ENCODE measurements at places on chromosomes 5 and 9.
A peak's percentile ranks its signal among the peaks of the same experiment; 100 is the strongest.

GRCh38 chr9:86354011-86354817 lies at the start of gene TUT7:
TSS of gene TUT7 (minus strand) at chr9:86354410. CDS start at chr9:86353199, 1,211 bp downstream.
- peak; percentile 96 for DNase-seq

DNA sequence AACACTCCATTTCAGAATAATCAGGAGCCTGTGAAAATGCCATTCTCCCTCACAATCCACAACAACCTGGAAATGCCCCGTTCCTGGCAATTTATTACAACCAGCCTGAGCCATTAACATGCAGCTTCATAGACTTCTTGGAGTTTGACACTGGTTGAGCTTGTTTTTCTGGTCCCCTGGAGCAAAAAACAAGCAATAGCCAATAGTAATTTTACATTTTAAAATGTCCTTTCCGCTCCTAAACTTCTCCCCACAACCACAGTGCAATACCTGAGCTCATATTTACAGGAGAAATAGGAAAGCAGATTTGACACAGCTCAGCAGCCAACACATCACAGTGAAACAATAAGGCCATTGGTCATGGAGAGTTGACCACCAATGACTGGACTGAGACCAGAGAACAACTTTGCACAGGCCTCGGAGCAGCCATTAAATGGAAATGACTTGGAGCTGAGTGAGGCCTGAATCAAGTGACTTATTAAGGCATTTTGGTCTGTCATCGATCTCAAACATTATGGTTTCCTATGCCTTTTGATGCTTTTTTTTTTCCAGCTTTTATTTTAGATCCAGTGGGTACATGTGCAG lies 73.0 kb downstream of the ENC1 start:
- no peak for DNase-seq

DNA sequence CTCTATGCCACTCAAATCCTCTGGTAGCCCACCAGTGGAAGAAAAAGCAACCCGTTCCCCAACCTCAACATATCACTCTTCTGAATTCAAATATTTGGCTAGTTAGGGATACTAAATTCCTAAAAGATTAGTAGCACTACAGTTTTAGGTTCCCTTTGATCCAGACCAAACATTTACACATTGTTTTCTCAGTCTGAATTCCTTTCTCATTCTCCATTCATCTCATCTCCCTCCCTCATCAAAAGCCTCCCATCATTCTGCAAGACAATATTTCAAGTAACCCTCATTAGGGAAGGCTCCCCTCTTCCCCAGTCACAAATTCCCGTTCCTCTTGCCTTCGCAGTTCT lies 26.3 kb downstream of the ADAM19 start:
- peak; percentile 81 for DNase-seq

- DNase-seq, result no peak
Measured at GRCh38 chr5:96315431-96315830, 117.6 kb downstream of the PCSK1 start.

DNA sequence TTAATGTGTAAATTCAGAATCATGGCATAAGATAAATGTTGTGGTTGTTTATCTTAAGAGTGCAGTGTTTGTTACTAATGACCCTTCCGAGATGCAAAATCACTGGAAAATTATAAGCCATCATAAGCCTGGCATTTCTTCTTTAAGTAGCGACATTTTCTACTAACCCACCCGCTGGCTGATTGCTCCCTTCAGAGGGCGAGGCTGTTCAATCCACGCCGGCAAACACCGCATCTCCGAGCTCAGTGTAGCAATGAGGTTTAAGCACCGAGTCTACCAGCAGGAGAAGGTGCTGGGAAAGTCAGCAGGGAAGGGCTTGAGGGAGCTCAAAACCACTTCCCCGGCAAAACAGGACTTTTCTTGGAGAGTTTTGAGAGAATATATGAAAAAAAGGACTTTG lies 52.7 kb downstream of the AK8 start:
- no peak for DNase-seq

DNA sequence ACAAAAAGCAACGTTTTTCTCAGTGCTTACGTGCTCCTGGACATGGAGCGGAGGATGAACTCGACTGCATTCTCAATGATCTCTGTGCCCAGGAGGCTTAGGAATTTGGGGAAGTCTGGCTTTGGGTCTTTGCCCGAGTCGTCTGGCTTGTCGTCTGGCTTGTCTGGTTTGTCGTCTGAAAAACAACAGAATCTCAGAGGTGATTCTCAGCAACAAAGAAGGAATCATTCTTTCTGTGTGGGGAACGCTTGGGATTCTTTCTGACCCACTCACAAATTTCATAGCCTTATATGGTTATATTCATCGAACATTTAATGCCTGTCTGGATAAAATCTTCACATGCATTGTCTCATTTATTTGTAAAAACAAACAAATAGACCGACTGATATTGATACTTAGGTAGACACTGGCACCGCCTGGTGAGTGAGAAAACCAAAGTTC lies 4.7 kb downstream of the C5orf46 start:
- DNase-seq, result peak; percentile 40

GRCh38 chr5:177334155-177334551 lies 17.3 kb downstream of the LMAN2 start:
- DNase-seq, result no peak

- no peak for DNase-seq
Measured at GRCh38 chr5:52943285-52943684, 45.9 kb upstream of the ITGA2 start.

GRCh38 chr5:31895199-31895820 lies 256.4 kb downstream of the PDZD2 start:
- no peak for DNase-seq

GRCh38 chr5:144202072-144202471 lies 31.4 kb downstream of the KCTD16 start:
- no peak for DNase-seq

DNA sequence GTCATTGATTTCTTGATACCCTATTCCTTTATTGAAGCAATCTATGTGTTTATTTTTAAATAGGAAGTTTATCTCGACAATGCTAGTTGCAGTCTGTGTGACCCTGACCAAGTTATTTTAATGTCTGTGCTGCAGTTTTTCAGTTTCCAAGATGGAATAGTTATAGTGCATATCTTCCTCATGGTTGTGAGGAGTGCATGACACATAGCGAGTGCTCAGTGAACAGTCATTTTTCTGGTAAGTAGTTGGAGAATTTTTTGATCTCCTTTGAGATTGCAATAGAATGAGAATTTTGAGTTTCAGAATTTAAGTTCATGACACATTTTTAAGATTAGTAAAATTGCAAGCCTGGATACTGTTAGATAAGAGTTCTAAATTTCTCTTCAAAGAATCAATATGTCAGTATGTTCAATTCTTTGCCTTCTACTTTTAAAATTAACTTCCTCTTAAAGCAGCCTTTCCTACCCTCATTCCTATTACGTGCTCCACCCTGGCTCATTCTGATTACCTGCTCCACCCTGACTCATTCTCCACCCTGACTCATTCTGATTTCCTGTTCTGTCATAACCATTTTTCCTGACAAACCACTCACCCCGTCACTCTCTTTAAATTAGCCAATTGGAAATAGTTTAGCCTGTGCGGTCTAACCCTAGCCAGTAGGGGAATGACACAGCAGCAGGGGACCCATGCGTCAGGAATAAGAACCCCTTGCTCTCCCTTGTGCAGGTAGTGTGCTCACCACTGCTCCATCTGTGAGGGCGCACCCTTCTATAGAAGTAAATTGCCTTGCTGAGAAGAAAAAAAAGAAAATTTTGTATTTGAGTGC lies 30.7 kb downstream of the SPIN1 start:
- DNase-seq, result peak; percentile 39

DNA sequence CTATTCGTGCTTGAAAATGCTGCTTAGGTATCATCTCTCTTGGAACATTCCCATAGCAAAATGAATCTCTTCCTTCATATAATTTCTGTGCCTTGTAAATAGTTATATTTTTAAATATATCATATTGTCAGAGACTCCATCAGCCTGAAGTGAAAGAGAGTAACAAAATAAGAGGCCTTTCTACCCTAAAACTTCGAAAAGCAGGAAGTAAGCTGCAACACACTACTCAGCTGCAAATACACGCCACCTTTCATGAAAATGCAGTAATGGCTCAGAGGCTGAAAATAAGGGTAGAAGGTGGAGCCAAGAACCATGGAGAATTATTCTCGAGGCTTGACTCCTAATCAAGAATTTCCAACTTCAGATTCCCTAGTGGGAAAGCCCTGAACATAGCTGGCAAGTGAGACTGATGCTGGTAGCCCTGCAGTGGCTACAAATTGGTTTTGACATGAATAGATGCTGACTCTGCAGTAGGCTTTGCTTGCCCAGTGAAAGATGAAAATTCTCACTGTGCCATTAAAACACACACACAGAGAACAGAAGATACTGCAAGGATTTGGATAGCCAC lies 30.2 kb upstream of the PTGER4 start:
- DNase-seq, result no peak

DNA sequence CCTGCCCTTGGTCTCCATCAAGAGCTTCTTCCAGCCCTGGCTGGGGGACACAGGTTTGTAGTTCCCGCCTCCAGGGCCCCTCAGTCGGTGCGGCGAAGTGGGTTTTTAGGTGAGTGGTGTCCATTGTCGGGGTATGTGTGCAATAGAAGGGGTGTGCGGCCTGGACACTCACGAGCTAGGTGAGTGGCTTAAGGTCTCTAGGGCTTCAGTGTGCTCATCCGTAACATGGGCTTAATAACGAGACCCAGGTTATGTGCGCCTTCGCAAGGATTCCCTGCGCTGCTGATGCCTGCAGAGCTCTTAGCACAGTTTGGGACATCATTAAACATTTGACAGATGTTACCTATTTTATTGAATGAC lies 656 bp downstream of the CEP78 start:
- peak; percentile 4 for DNase-seq
